Hematopoietic multipotent progenitor cell treated with erythropoietin and hydrocortisone succinate and interleukin-3 and kit ligand, for 17 days (in vitro differentiated cells): ENCODE measurements at places on chromosomes 2 and 18.

- DNase-seq = no peak
Observed at GRCh38 chr2:230256733-230257332, 31.3 kb downstream of the SP140 start.

- no peak for DNase-seq
Observed at GRCh38 chr2:11748018-11748860, 1.8 kb downstream of the LPIN1 start.

DNA sequence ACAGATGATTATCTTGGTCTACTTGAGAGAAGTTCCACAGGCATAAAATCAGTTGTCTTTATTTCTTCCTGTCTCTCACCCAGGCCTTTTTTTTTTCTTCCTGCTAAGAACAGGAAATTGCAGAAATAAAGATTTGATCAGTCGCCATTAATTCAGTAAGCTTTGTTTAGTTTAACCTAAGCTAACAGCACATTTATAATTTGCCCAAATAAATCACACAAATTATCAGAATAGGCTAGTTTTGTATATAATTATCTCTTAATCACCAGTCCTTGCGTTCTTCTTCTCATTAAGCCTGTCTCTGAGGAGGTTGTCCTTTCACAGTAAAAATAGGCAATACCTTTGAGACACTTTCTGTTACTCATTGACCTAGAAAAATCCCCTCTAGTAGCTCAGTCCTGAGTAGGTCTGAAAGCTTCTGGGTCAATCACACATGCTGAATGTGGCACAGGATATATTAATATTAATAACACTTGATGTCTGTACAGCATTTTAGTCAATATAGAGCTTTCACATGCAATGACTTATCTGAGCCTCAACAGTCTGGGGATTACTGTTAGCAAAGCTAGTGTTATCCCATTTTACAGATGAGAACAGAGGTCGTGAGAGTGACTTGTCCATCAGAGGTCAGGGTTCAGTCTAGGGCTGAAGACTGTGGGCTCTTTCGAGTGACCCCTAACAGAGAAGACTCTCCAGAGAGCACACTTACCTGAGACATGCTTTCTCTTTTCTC, 11.2 kb upstream of the STK17B start:
- no peak for DNase-seq

GRCh38 chr2:27807476-27807875, 36.0 kb downstream of the MRPL33 start:
- no peak for DNase-seq

GRCh38 chr2:188291142-188291616, 495 bp upstream of the GULP1 start:
- no peak for DNase-seq

- DNase-seq = peak; percentile 1
Observed at GRCh38 chr2:193818801-193819499, 1624.2 kb upstream of the TMEFF2 start.

DNA sequence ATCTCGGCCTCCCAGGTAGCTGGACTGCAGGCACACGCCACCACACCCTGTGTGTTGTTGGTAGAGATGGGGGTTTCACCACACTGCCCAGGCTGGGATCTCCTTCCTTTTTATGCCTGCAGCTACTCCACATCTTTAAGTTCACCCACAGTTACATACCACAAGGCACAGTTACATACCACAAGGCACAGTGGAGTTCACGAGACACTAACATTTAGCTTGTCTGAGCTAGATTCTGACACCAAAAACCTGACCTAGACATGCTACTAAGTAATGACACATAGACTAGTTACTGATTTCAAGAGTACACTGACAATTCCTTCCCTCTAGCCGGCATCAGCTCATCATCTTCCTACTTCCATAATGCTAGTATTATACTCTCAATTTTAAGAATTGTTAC, 4.3 kb downstream of the POLR2D start:
- no peak for DNase-seq

GRCh38 chr18:34726286-34727004, 16.3 kb downstream of the DTNA start:
- DNase-seq = no peak

- DNase-seq = no peak
Observed at GRCh38 chr2:230863442-230864121, 1.2 kb upstream of the ITM2C start.

GRCh38 chr2:148106331-148106730, 85.4 kb downstream of the MBD5 start:
- DNase-seq = no peak

DNA sequence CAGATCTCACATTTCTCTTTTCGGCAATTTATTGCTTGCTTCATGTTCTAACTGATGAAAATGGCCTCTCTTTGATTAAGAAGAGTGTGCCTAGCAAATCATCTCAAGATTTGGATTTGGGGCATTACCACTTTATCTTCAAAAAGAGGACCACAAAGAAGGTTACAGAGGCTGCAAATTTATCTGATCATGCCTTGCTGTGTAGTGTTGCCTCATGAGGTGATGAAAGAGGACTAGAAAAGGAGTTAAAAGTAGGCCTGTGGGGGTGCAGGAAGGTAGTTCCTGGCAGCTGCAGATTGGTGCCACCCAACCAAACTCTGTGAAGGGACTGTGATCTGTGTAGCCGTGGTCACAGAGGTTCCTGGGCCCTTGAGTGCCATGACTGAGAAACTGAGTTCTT, 69.2 kb downstream of the PRELID3A start:
- no peak for DNase-seq

GRCh38 chr18:79945118-79946042, 6.1 kb downstream of the SLC66A2 start:
- no peak for DNase-seq

DNA sequence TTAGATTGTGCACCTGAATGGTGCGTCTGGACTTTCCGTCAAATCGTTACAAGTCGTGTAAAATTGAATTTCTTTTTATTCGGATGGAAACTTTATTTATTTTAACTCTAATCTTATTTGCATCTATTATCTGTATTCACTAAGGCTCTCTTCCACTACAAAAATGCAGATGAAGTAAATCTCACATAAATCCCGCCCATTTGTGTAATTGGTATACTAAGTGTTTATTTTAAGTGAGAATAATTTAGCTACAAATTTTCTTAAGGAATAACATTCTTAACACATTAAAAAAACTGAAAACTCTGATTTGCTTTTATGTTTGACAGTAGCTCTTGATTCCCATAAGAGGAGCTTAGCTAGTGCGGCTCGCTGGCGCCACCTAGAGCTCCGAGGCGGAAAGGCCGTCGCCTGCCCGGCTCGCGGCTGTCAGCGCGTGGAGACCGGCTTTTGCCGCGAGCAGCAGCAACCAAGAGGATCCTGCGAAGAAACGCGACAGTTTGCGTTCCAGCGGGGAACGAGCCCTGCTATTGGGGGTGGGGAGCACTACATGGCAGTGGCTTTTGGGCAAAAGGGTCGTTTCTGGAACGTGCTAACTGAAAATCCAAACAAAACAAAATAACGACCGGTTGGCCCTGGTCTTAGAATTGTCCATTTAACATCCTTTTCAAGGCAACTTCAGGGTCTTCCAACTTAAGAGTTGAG, 6.7 kb downstream of the SP9 start:
- peak; percentile 76 for DNase-seq

DNA sequence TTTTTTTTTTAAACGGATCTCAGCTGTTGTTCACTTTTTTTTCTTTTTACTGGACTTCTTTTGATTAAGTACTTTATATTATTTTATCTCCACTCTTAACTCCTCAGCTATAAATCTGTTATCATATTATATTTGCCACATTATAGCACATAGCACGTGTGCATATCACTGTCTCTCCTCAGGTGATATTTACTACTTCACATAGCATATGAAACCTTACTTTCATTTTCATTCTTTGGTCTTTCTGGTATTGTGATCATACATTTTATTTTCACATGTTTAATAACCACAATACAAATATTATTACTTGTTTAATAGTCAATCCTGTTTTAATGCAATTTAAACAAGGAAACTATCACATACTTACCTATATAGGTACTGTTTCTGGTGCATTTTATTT, 993.1 kb upstream of the TMEFF2 start:
- no peak for DNase-seq

DNA sequence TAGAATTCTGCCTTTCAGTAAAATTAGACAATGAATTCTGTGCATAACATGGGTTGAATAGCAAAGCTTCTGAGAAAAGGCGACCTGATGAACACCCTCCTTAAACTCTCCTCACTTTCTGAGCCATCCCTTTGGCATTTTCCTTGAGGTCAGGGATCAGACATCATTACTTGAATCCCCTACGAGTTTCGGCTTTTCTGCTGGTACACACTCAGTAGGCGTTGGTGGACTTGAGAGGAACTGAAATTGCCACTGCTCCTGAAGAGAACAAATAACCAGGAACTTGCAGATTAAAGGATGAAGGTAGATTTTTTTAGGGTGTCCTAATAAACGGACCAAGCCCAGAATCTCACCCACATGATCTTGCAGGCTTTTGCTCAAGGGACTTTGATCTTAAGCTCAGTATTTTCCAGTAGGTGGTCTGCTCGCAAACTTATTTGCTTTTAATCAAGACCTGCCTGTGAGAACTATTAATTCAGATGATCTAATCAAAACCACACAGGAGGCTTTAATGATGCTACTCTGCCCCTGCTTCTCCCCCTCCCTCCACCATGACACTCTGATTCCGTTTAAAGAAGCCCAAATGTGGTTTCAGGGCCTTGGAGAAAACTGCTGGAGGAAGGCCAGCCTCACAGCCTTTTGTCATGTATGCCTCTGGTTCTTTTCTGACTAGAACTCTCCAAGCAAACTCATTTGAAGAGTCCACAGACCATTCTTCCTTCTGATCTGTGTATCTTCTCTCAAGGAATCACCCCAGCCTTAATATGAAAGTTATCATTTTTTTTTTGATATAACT, 124.9 kb downstream of the PRKCE start:
- DNase-seq = no peak

GRCh38 chr2:76009484-76009883, 298.8 kb upstream of the GCFC2 start:
- DNase-seq = no peak

- no peak for DNase-seq
Observed at GRCh38 chr18:1133541-1133940, 228.9 kb downstream of the ADCYAP1 start.

DNA sequence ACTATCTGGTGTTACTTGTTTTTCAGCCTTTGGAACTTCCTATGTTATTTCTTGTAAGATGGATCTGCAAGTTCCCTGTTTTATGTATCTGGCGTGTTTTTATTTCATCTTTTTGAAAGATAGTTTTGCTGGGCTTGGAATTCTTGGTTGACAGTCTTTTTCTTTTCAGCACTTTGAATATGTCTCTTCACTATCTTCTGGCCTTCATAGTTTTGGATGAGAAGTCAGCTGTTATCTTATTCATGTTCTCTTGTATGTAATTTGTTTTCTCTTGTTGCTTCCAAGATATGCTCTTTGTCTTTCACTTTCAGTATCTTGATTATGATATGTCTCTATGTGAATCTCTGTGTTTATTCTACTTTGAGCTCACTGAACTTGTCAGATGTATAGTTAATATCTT, 50.4 kb downstream of the ALMS1 start:
- no peak for DNase-seq

- DNase-seq = no peak
Observed at GRCh38 chr2:106956879-106957278, 70.9 kb upstream of the ST6GAL2 start.

- no peak for DNase-seq
Observed at GRCh38 chr2:29703336-29703735, 218.1 kb downstream of the ALK start.

DNA sequence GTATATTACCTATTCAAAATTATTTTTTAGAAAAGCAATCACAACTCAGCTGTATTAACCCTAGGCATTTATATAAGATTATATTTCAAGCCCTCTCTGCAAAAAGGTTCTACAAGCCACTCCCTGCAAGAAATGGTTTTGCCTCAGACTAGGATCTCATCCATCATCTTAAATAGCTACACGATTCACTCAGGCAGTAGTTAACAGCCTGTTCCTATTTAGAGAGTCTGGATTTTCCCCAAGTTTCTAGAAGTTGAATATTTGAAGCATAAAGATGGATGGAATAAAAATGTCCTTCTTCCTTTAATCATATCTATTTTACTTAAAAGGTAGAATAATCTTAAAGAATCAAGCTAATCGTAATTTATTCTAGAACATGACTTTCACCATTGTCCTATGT, 167.1 kb upstream of the STK17B start:
- DNase-seq = no peak

GRCh38 chr18:62331581-62332356, 6.7 kb downstream of the TNFRSF11A start:
- DNase-seq = no peak

- DNase-seq = no peak
Observed at GRCh38 chr2:233832414-233832813, 21.9 kb downstream of the HJURP start.

DNA sequence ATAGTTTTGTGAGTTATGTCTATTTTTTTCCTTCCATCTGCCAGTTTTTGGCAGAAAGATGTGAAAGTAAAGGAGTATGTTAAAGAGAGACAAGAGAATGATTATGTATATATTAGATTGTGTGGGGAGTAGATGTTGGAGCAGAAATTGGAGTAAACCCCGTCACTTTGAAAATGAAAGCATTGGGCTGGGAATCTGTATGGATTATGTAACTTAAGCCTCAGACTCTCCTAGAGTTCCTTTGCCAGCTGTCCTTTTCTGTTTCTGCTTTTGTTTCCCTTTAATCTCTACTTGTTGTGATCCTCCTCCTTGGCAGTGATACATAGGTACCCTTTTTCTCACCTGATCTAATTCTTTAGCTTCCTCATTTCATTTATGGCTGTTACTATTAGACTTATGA, 19.2 kb downstream of the CCDC138 start:
- no peak for DNase-seq

- no peak for DNase-seq
Observed at GRCh38 chr2:86661333-86661732, 37.7 kb upstream of the RNF103 start.

DNA sequence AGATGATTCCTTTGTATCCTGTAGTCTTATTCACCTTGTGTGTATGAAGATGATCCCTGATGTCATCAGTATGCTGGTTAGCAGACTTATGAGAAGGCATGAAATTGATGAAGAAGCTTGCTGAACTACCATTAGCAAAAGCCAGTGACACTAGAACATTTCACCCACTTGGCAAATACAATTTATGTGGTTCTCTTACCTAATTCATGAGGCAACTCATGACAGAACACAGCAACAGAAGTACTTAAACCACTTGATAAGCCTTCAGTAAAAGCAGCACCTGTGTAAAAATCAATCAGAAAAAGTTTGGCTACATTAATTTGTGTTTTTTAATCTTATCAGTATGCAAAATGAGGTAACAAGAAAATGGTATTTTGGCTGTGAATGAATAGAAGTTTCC, 16.8 kb downstream of the SLC39A6 start:
- DNase-seq = no peak

- DNase-seq = no peak
Observed at GRCh38 chr2:54867457-54867856, 144.0 kb downstream of the EML6 start.

DNA sequence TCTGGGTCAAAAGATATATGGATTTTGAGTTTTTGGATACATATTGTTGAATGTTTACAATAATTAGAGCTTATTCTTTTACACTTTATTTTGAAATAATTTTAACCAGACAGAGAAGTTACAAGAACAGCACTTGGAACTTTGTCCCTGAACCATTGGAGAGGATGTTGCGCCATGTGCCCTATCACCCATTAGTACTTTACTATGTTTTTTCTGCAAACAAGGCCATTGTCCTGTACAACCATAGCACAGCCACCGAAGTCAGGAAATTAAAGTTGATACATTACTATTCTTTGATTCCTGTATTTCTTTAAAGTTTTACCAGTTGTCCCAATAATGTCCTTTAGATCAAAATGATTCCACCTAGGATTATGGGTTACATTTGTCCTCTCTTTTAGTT, 188.8 kb downstream of the ACKR3 start:
- no peak for DNase-seq
